GM23338 (cell line): ENCODE measurements at places on chromosomes 7 and 10.
A peak's percentile ranks its signal among the peaks of the same experiment; 100 is the strongest.

DNA sequence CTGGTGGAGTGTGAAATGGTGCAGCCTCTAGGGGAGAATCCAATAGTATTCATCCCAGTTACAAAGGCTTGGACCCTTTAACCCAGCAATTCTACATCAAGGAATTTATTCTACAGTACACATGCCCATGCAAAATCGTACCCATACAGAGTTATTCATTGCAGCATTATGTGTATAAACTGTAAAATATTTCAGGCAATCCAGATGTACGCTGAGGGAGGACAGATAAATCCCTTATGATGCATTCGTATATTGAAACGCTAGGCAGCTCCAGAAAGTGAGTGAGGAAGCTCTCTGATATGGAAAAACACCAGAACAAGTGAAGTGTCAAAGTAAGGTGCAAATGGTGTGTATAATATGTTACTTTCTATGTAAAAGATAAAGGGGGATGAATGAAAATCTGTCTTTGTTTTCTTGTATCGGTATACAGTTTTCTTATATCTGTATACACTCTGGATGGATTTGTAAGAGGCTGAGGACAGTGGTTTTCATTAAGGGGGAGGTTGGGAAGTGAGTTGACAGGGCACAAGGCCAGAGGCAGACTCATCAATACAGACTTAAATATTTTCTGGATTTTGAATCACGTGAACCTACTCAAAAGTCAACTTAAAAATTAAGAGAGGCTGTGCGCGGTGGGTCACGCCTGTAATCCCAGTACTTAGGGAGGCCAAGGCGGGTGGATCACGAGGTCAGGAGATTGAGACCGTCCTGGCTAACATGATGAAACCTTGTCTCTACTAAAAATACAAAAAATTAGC lies 17.1 kb downstream of the VWA2 start:
- no peak for DNase-seq
- no peak overlapping the region for H3K4me3 ChIP-seq
- H3K36me3 ChIP-seq = no peaks in the 10 kb centered on the region
- H3K27me3 ChIP-seq = no peaks in the 10 kb centered on the region
- H3K4me1 ChIP-seq = peaks cover 6% of the 10 kb centered on the region; the same call in 1 of the 2 replicates

- DNase-seq = no peak
- no peaks in the 10 kb centered on the region; the same call in 1 of the 2 replicates for H3K36me3 ChIP-seq
- H3K4me3 ChIP-seq = no peak overlapping the region
Observed at GRCh38 chr7:74388880-74389415, 64.8 kb upstream of the GTF2IRD1 start.

- DNase-seq = no peak
- H3K27me3 ChIP-seq = no peaks in the 10 kb centered on the region
- no peaks in the 10 kb centered on the region for H3K4me1 ChIP-seq
- H3K4me3 ChIP-seq = no peak overlapping the region
Observed at GRCh38 chr10:78595269-78595619, 473.5 kb upstream of the ZMIZ1 start.

GRCh38 chr10:100791369-100792058 lies 46.1 kb downstream of the PAX2 start:
- no peaks in the 10 kb centered on the region for H3K27me3 ChIP-seq
- no peaks in the 10 kb centered on the region for H3K36me3 ChIP-seq
- DNase-seq = no peak
- no peak overlapping the region for H3K4me3 ChIP-seq
- peaks cover 20% of the 10 kb centered on the region for H3K4me1 ChIP-seq
- H3K27ac ChIP-seq = no peak overlapping the region

- peaks cover 19% of the 10 kb centered on the region for H3K27me3 ChIP-seq
- DNase-seq = peak; percentile 96
- H3K36me3 ChIP-seq = no peaks in the 10 kb centered on the region
- H3K27ac ChIP-seq = no peak overlapping the region
Observed at GRCh38 chr7:41705109-41705901, 2.4 kb upstream of the INHBA start.

GRCh38 chr10:43861966-43862751 lies 213.5 kb upstream of the ZNF32 start:
- H3K27me3 ChIP-seq = no peaks in the 10 kb centered on the region
- H3K4me1 ChIP-seq = no peaks in the 10 kb centered on the region
- no peaks in the 10 kb centered on the region for H3K36me3 ChIP-seq
- no peak overlapping the region for H3K27ac ChIP-seq
